ENCODE measurements at places on chromosomes 11 and 22.

DNA sequence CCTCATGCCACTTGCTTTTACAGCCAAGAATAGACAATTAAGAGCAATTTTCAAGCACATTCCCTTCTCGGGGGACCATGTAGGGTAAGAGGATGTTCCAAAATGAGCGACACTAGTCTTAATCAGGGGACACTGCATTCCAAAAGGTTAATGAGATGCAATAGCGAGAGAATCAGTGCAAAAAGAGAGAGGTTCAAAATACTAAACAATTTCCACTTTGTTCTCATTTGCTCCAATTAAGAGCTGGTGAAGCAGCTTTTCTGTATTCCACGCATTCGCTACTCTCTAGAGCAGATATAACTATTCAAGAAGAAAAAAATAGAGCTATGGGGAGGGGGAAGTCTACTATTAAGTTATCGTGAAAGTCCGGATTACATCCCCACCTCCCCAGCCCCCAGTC lies 811 bp downstream of the LRRC4C start:
- DNase-seq = no peak

- DNase-seq = no peak
Observed at GRCh38 chr11:22479208-22479607, 141.0 kb downstream of the SLC17A6 start.

- DNase-seq = no peak
Observed at GRCh38 chr11:77441426-77441825, 32.5 kb downstream of the PAK1 start.

DNA sequence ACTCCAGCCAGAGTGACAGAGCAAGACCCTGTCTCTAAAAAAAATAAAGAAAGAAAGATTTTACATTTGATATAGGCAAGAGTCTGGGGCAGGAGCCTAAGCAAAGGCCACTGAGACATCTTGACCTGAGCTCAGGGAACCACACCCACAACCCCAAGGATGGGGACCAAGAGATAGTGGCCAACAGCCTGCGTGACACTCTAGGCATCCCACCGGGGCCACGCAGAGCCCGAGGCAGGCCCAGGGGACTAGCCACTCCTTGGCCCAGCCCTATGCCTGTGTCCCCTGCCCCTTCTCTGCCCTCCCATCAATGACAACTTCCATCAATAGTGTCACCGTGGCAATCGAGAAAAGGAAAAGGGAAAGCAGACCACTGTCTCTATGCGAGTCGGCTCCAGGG lies 41.1 kb downstream of the MN1 start:
- no peak for DNase-seq

- no peak for DNase-seq
Observed at GRCh38 chr11:125162743-125163142, 1.8 kb upstream of the PKNOX2 start.

GRCh38 chr22:28829358-28830181 lies 29.2 kb upstream of the XBP1 start:
- peak; percentile 81 for DNase-seq

GRCh38 chr11:86625981-86626380 lies 46.4 kb downstream of the ME3 start:
- DNase-seq = no peak

- DNase-seq = no peak
Observed at GRCh38 chr11:129455756-129456655, 80.4 kb downstream of the BARX2 start.

DNA sequence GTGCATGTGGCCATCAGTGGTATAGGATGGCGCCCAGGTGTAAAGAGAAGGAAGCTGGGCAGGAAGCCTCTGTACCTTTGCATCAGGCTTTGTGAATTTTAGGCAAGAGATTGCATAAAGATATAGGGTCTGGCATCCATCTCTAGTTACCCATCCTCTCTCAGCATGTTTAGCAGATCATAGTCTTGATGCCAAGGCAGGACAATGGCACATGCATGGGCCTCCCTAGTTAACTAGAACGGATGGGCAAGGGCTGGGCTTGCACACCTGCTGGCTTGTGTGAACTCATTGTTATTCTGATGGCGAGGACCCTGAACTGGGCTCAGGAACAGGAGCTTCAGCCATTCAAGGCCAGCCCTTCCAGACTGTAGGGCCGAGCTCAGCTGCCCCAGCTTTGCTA lies 229.2 kb upstream of the NCAM1 start:
- no peak for DNase-seq

DNA sequence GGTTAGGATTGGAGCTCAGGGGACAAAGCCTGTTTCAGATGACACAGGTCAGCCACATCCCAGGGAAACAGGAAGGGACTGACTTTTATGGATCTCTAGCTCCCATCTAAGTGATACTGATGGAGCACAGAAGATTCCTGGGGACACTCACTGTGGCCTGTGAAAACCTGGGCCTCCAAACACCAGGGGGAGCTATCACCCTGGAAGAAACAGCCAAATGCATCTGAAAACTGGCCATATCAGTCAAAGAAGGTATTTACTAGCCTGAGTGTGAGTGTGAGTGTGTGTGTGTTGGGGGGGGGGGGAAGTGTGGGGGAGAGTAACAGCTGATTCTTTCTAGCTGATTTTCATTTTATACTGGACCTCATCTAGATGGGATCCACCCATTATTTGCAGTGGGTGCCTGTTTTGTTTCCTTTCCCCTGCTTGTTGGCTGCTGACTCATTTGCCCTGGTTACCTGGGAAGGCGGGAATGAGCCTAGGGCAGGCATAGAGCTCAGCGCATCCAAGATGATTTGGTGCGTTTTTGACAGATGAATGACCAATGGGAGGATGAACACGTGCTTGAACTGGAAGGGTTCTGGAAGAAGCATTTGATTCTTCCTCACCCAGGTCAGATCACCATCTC lies 284.0 kb downstream of the KIRREL3 start:
- peak; percentile 18 for DNase-seq

- DNase-seq = no peak
Observed at GRCh38 chr22:17606496-17606895, 22.1 kb downstream of the ATP6V1E1 start.

DNA sequence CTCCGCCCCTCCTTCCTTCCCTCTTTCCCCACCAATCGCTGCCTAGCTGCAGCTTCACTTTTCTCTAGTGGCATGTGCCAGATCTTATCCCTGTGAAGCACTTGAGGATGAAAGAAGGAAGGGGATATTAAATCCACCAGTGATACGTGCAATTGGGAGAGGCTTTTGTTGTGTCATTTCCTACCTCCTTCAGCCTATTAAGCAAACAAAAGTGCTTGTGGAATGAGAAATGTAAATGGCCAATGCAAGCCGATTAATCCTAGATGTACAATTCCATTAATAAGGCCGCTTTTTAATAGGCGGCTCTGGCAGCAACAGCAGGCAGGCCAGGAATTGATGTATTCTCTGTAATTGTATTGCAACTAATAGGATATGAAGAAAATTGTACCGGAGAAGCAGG lies 23.3 kb downstream of the NTM start:
- DNase-seq = no peak

- no peak for DNase-seq
Observed at GRCh38 chr11:105829084-105829483, 193.0 kb downstream of the MSANTD4 start.

DNA sequence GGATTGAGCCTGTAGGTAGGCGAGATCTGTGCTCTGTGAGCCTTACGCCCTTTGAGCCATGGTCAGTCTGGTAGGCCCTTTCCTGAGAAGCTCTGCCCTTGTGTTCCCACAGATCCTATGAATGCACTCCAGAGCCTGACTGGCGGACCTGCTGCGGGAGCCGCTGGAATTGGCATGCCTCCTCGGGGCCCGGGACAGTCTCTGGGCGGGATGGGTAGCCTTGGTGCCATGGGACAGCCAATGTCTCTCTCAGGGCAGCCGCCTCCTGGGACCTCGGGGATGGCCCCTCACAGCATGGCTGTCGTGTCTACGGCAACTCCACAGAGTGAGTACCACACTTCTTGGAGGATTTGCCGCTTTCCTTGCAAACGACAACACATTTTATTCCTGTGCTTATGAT lies 47.4 kb downstream of the MED15 start:
- DNase-seq = no peak

DNA sequence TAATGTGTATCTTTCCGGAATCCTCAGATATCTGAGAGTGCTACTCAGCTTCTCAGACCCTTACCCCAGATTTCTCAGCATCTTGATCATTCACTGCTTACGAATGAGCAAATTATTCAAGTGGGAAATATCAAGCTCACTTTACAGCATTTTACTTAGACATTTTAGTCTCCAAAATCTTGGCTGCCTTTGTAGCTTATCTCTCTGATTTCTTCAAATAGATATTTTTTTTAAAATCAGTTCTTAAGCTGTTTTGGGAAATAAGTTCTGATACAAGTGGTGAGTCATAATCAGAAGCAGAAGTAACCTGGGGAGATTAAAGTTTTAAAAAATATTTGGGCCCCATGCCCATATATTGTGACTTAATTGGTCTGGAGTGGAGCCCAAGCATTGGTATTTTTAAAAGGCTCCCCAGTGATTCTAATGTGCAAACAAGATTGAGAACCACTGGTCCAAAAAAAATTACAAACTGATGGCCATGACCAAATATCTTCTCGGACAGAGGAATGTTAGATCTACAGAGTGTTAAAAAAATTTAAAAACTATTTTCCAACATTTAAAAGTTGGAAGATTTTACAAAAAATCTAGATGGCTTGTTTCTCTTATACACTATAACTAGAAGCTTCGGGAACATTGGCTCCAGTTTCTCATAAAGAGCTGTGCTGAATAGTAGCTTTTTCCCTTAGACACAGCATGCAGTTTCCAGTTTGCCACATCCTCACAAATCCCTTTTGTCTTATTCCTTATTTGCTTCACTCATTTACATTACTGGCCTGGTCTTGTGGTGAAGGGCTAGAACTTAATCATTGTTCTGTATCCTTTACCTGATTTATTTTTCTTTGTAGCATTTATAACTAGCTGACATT lies 87.8 kb upstream of the BMAL1 start:
- no peak for DNase-seq

- no peak for DNase-seq
Observed at GRCh38 chr22:45703758-45704157, 32.1 kb downstream of the ATXN10 start.

GRCh38 chr11:60971520-60971919 lies at the start of gene CD6:
TSS of gene CD6 (plus strand) at chr11:60971680. CDS start at chr11:60971866, 186 bp downstream.
- peak; percentile 76 for DNase-seq

- no peak for DNase-seq
Observed at GRCh38 chr11:135033540-135033939, 621.5 kb upstream of the B3GAT1 start.

- no peak for DNase-seq
Observed at GRCh38 chr11:75341612-75342011, 9.8 kb downstream of the ARRB1 start.

GRCh38 chr11:10818594-10818993 lies 9.9 kb upstream of the EIF4G2 start:
- no peak for DNase-seq

GRCh38 chr22:39205344-39206021 lies 39.3 kb downstream of the PDGFB start:
- DNase-seq = peak; percentile 51

GRCh38 chr11:26027887-26028286 lies 304.0 kb upstream of the ANO3 start:
- DNase-seq = no peak

DNA sequence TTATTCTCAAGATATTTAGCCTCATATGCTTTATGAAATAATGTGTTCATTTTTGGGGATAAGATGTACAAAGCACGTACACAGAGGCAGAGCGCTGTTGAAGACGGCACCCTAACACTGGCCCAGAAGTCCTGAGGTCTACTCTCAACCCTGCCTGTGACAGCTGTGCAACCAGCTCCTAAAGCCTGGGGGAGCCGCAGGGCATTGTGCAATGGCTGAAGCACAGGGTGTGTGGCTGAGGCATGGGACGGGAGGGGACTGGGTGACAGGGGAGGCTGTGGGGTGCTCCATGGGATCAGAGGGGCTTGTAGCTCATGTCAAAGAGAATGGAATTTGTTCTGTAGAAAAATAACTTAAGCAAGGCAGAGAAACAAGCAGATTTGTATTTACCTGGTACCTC lies 27.7 kb downstream of the FAM227A start:
- DNase-seq = no peak

GRCh38 chr11:112507281-112507680 lies 246.6 kb upstream of the PLET1 start:
- no peak for DNase-seq

DNA sequence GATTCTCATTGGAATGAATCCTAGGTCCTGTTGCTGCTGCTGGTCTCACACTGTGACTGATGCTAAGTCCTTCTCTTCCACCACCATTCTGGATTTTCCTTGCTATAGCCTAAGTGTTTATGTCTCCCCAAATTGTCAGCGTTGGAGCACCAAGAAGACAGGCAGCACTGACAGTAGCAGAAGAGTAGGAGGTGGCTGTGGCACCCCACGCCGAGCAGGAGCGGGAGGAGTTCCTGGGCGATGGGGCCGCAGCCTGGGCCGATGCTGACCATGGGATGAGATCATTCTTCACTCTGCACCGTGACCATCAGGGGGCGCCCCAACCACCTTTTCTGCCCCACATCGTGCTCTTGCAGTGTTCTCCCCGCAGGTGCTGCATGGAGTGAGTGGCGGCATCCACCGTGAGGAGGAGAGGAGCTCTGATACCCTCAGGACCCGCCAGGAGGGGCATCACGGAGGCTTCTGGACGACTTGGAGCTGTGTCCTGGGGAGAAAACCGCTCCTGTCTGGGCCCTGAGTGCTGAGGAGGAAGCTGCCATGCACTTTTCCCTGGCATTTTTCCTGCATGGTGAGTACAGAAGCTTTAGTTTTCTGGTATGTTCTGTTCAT lies 57.0 kb downstream of the LRRC74B start:
- DNase-seq = peak; percentile 70

- no peak for DNase-seq
Observed at GRCh38 chr22:49678842-49679170, 148.9 kb downstream of the BRD1 start.

DNA sequence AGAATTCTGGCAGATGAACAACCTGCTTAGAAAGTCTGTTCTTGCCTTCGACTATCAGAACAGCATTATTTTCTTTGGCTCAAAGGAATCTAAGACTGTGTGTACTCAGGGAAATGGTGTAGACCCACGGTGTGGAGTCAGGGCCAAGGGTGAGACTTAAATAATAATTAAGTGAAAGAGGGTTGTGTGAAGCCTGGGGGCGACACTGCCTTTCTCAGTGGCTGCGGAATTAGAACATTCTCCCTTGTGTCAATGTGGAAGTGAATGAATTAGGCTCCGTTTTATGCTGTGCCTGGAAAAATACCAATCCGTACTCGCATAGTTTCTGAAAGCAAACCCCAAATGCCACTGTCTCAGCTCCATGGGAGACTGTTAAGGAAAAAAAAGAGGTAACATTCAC lies 50.7 kb downstream of the NAV2 start:
- no peak for DNase-seq

GRCh38 chr11:14357881-14358728 lies 878 bp downstream of the RRAS2 start:
- peak; percentile 39 for DNase-seq

- DNase-seq = no peak
Observed at GRCh38 chr22:28341001-28341400, 338.6 kb downstream of the TTC28 start.
